ENCODE measurements at places on chromosomes 5 and 9.
A peak's percentile ranks its signal among the peaks of the same experiment; 100 is the strongest.

- no peak for DNase-seq
These were observed 84.9 kb downstream of the TRPM3 start for GRCh38 chr9:71036501-71036900.

DNA sequence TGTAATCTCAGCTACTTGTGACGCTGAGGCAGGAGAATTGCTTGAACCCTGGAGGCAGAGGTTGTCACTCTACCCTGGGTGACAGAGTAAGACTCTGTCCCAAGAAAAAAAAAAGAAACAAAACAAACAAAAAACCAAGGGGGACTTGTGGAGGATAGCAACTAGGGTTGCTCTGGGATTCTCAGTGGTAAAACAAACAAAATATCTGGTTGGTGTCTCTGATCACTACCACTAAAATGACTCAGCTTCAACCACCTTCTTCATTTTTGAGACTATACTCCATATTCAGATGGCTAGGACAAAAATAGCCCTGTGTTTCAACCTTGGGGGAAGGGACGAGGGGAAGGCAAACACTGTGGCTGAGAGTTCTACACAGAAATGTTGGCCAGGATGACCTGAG lies 110.3 kb downstream of the ARRDC3 start:
- peak; percentile 26 for DNase-seq

DNA sequence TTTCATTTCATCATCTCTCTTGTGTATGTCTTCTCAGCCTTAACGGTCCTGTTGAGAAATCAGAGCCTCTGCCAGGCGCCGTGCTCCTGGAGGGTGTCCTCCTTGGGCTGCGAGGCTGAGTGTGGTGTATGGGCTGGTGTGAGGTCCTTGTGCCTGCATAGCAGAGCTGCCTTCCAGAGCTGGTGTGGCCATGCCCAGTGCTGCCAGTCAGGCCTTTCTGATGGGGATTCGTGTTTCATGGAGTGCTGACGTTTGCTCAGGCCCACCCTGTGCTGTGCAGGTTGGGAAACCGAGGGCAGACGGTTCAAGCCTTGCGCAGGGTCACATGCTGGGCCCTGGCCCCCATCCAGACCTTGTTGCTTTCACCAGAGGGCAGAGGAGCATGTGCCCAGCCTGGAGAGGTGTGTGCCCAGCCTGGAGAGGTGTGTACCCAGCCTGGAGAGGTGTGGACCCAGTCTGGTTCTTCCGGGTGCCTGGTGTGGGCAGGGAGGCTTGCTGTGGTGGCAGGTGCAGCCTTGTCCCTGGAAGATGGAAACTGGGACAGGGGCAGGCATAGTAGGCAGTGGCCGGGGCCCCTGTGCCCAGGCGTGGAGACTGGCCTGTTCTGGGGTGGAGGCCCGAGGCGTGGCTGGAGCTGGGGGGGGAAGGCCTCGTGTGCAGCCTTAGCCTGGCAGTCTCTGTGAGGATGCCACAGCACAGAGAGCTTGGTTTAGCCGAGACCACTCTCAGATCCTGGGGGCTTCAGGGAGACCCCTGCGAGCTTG lies 84.0 kb downstream of the RXRA start:
- no peak for DNase-seq

DNA sequence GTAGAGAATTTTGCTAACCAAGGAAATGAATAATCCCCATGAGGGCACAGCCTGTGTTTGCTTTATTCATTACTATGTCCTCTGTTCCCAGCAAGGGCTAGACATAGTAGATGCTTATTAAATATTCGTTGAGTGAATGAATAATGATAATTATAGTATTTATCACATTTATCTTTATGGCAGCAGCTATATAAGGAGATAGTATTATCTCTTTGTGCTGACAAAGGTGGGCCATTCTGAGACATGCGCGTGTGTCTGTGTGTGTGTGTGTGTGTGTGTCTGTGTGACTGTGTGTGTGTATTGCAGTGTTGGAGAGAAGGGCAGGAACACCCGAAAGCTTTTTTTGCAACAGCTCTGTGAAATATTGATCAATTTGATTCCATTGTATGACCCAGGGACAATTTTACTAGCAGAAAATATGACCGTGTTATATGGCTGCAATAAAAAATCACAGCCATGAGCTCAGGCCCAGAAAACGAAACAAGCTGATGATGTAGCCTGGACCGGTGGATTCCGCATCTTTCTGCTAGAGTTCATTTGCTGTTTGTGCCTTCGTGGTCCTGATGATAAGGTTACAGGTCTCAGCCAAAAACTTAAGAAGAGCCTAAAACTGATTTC lies 39.8 kb downstream of the ZNF618 start:
- no peak for DNase-seq

DNA sequence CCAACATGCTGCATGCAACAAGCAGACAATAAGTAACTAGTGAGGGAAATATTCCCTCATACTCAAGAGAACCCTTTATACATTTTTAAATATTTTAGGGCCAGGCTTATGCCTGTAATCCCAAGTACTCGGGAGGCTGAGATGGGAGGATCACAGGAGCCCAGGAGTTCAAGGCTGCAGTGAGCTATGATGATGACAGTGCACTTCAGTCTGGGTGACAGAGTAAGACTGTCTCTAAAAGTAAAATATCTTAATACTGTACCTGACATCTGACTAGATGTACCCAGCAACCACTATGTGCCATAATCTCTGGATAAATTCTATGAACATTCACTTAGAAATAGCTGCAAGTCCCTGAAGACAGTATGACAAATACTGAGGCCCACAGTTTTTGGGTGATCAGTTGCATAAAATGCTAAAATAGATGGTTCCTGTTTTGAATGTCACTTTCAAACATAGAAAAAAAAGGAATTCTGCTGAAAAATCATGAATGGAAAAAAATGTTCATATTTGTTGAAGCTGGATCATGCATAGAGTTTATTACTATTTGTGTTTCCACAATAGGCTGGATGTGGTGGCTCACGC lies 2.0 kb upstream of the C5orf15 start:
- DNase-seq = no peak

DNA sequence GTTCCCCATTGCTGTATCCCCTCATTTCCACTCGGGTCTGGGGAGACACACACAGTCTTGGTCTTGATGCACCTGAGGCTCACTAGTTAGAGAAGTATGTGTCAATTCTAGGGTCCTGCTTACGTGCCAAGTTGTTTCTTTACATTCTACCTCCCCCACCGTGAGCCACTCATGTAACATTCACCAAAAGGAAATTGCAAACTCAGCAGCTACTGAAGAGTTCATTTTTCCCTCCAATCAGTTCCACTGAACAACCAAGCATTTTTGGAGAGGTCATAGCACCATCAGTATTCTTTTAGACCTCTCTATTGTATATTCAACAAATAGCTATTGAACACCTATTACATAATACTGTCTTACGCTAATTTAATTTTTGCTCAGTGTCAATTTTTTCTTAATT lies 281.1 kb downstream of the SH3GL2 start:
- no peak for DNase-seq
